Smooth muscle cell of the pulmonary artery (primary cell): ENCODE measurements at places on chromosomes 2 and 18. TPM values are rescaled to one million over a fixed set of nuclear protein-coding genes. Genes with fewer than 3 reads are reported as not detected.

The FN1 gene
- total RNA-seq, result 31,457 and 31,461 TPM in 2 replicates

The CAPN14 gene
- total RNA-seq, result 0.23 and 0.26 TPM in 2 replicates

The RAD51AP2 gene
- 0.03 TPM in 1 of 2 replicates, not detected in the other for total RNA-seq

The HRH4 gene
- 0.07 and 0.17 TPM in 2 replicates for total RNA-seq

The SYT4 gene
- not detected in 2 replicates for total RNA-seq
